NCI-H1436 treated with DMSO at 0.1 percent for 48 hours (cell line): ENCODE measurements at places on chromosomes 16 and 17.

GRCh38 chr17:77184474-77184873 is 43.7 kb downstream of the SEC14L1 start:
- DNase-seq = no peak

GRCh38 chr17:80842456-80843013 is 149.1 kb upstream of the CHMP6 start:
- no peak for DNase-seq

GRCh38 chr17:1566505-1567199 is 4.1 kb upstream of the PITPNA start:
- no peak for DNase-seq

DNA sequence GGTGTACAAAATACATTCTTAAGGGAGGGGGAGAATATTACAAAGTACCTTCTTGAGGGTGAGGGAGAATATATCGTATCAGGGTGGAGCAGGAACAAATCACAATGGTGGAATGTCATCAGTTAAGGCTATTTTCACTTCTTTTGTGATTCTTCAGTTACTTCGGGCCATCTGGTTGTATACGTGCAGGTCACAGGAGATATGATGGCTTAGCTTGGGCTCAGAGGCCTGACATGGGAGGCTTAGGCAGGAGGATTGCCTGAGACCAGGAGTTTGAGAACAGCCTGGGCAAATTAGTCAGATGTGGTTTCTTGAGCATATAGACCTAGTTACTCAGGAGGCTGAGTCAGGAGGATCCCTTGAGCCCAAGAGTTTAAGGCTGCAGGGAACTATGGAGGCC is 13.1 kb downstream of the ODAD4 start:
- DNase-seq = no peak

DNA sequence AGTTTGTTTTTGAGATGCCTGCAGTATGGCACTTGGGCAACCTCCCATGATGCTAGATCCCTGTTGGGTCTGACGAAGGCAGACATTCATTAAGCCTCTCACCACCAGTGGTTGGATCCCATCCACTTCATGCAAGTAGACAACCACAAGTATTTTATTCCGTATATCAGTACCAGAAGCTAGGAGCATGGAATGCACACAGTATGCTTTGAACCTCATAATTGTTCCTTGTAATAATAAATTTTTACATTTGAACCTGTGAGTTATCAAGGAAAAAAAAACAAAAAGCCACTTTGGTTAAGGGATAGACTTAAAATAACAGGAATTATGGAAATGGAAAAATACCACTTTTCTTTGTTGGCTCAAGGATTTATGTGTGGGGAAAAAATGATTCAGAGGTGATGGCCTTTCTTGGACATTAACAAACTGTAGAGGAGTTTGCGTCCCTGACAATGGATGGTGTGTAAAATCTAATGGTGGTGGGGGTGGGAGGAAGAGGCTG is 107.1 kb upstream of the KCNJ16 start:
- DNase-seq = no peak

GRCh38 chr17:12727881-12728280 is 61.4 kb upstream of the ARHGAP44 start:
- no peak for DNase-seq

- DNase-seq = no peak
Observed at GRCh38 chr17:78496311-78496710, 80.9 kb downstream of the DNAH17 start.

- DNase-seq = no peak
Observed at GRCh38 chr17:14843086-14843795, 421.9 kb downstream of the PMP22 start.

GRCh38 chr17:43720311-43721060 is 38.1 kb downstream of the SOST start:
- no peak for DNase-seq

DNA sequence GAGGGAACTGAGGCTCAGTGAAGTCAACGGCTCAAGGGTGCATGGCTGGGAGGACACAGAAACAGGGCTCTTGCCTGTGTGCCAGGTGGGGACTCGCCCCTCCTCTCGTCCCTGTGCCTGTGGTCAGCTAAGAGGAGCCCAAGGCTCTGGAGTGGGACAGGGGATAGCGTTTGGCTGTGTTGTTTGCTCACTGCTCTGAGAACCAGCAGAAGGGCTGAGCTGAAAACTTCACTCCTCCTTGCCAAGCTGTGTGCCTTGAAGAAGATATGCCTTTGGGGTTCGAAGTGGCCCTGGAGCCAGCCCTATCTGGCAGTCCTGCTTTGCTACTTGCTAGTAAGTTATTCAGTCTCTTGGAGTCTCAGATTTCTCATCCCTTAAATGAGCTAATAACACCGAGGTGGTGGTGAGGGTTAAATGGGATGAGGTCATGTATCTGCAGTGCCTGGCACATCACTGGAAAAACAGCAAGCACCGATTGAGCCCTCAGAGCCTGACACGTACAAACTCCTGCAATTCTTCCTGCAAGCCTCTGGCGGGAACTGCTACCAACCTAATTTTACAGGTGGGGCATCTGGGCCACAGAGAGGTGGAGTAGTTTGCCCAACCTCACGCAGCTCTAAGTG is 17.7 kb downstream of the FOXL1 start:
- no peak for DNase-seq

DNA sequence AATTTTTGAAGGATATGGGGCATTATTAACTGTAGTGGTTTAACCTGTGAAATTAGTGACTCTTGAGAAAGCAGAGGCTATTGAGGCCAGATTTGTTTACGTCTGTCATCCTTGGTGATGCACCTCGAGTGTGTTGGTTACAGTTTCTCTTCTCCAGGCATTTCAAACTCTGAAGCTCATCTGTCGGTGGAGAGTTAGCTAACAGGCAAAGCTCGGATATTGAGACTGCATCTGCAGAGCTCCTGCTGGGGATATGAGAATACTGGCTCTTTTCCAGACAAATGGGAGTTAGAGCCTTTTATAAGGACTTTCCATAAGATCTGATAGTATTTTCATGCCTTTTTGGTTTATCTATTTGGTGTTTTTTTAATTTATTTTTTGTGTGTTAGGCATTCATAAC is 6.7 kb downstream of the CLEC16A start:
- no peak for DNase-seq

GRCh38 chr17:34354637-34355036 is 1.6 kb upstream of the CCL13 start:
- DNase-seq = no peak

DNA sequence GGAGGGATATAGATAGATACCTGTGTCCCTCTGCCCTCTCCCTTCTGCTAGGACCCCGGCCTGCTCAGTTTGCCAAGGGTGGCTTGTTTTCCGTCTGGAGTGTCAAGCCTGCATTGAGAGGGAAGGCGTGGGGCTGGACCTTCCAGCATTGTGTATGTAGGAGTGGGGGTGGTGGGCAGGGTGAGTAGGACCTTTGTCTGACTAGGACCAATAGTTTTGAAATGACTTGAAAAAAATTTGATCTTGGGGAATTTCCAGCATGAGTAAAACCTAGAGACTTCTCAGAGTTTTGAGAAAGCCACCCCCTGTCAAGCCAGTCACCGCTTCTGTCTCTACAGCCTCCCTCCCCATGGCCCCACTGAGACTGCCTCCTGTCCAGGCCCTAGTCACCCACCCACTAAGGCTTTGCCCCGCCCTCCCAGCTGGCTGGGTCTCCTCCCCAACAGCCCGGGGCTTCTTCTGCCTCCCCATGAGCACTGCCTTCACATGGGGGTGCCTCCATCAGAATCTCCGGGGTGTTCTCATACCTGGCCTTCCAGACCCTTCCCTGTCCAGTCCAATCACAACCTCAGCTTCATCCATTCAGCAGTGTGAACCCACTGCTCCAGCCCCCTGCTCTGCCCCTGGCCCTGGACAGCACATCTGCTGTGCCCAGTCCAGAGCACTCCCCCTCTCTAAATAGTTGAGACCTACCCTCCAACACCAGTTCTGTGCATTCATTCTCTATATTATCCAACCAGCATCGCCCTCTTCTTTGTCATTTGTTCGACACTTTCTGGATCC is 207.0 kb downstream of the MSI2 start:
- no peak for DNase-seq

GRCh38 chr16:30743716-30744115 is 4.5 kb upstream of the PHKG2 start:
- DNase-seq = no peak

- no peak for DNase-seq
Observed at GRCh38 chr16:1157639-1158455, 4.9 kb downstream of the CACNA1H start.
